ENCODE measurements at places on chromosomes 4 and X. TPM values are rescaled to one million over a fixed set of nuclear protein-coding genes. Genes with fewer than 3 reads are reported as not detected.

GAGE1 gene
- not detected for total RNA-seq

DNA sequence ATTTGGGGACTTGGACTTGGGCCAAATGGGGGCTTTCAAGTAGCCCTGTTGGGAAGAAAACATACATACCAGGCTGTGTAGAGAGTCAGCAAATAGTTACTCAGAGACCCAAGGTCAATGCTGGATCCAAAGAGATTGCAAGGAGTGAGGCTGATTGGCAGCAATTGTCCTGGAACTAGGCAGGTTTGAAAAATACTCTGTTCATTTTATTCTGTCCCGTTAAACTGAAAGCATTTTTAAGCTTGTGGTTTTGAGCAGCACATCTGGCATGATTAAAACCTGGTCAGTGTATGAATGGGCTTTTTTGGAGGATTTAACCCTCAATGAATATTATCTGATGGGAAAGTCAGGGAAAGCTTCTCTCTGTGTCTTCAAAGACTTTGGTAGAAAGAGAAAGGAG, 294.3 kb upstream of the BOD1L1 start:
- DNase-seq, result no peak
- H3K36me3 ChIP-seq, result no peaks in the 10 kb centered on the region
- H3K27me3 ChIP-seq, result no peaks in the 10 kb centered on the region
- no peaks in the 10 kb centered on the region for H3K4me1 ChIP-seq
- no peak overlapping the region for H3K27ac ChIP-seq

GRCh38 chr4:53132132-53132891, 233.5 kb downstream of the SCFD2 start:
- DNase-seq, result no peak
- H3K4me3 ChIP-seq, result no peak overlapping the region
- H3K27ac ChIP-seq, result no peak overlapping the region
- H3K36me3 ChIP-seq, result no peaks in the 10 kb centered on the region
- no peaks in the 10 kb centered on the region for H3K27me3 ChIP-seq

- H3K27me3 ChIP-seq, result no peaks in the 10 kb centered on the region
- DNase-seq, result no peak
- H3K27ac ChIP-seq, result no peak overlapping the region
These were observed 301.1 kb downstream of the ANK2 start for GRCh38 chr4:113350576-113350975.

Data from thyroid gland (tissue), 4 donors.